ENCODE measurements at places on chromosomes 1 and 21.

DNA sequence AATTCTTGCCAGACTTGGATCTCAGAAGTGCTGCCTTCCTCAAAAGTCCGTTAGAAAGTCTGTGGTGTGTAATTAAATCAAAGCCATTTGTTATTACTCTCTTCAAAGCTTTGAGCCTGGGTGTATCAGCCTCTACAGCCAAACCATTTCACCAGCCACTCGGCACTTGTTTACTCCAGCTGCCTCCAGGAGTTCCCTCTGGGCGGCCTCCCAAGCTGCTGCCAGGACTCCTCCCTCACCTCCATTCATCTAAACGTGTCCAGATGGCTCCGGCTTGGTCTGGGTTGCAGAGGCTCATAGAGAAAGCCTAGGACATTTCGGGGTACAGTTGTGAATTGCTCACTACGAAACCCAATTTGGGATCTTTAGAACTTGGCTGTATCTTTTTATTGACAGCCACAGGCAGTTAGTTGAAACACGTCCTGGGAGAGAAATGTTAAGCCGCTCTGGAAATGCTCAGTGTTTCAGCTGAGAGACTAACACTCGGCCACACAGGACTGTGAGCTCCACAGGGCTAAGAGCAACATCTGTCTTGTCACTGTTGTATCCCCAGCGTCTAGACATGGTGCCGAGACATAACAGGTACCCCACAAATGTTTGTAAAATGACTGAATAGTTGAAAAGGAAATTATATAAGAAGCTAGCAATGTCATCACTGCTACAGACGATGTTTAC lies 116.9 kb upstream of the NGF start:
- no peak for DNase-seq

GRCh38 chr21:44972301-44972814 lies 32.5 kb downstream of the SLX9 start:
- no peak for DNase-seq

DNA sequence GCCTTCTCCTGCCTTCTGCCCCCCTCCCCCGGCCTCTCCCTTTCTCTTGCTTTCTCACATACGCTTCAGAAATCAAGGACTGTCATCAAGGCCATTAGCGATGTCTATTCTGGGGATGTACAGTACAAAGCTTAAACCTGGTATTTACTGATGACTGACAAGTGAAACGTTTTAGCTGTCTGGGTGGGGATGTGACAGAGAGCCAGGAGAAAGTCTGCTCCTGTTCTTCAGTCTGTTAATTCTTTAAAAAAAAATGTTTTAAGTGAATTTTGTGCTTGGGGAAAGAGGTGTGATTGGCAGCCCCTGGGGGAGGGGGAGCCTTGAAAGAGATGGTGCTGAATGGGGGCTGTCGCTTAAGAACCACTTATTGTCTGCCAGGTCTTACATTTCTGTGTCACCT lies 283.0 kb upstream of the PLXNA2 start:
- no peak for DNase-seq

- no peak for DNase-seq
Measured at GRCh38 chr1:105337420-105337819, 1587.7 kb downstream of the AMY1C start.

DNA sequence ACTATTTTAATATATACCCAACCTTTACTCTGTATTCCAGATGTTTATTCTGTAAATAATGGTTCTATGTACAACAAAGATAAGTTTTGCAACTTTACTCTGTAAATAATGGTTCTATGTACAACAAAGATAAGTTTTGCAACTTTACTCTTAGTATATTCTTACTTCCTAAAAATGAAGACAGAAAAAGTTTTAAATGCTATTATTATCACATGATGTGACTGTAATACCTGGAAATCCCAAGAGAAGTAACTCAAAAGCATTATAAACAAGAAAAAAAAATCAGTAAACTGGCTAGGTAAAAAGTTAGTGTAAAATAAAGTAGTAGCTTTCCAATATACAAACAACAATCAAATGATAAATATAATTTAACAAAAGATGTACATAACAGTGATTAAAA lies 18.5 kb upstream of the EXO1 start:
- no peak for DNase-seq

DNA sequence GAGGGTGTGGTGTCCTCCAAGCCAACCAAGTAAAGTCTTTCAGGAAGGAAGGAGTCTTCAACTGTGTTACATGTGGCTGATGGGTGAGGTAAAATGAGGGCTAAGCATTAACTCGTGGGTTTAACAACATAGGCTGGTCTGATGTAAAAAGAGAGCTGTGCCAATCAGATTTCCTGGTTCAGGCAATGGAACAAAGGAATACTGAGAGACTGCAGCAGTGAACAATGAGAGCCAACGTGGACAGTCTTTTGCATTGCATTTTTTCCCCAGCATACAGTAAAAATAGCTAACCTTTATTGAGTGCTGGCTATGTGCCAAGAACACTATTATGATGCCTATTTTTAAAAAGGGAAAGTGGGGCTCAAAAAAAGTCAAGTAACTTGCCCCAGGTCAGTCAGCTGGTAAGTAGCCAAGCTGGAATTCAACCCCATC lies 31.1 kb downstream of the DLGAP3 start:
- no peak for DNase-seq

DNA sequence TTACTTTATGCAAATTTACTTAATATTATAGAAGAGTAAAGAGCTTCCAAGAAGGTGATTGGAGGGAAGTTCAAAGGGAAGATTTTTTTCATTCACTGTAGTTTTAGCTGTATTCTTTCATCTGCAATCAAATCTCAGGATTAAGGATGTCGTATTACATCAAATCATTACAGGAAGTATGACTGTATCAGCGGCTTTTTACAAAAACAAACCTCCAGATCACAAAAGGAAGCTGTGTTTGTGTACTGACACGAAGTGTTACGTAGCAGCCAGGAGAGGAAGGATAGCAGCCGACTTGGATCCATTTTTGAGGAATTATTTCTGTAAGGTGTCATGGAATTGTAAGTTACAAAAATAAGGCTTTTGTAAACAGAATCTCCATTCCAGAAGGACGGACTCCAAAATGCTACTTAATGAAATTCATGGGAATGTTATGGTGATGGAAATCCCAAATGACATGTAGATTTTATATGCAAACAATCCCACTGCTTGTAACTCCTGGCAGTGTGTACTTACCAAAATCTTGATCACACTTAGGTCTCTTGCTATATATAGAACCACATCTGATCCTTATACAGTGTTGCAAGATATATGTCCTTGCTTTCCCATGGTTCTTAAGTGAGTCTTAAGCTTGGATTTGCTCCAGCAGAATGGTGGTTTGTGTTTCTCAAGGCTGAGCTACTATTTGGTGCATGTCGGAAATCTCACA lies 49.8 kb downstream of the KCNJ15 start:
- DNase-seq: no peak

DNA sequence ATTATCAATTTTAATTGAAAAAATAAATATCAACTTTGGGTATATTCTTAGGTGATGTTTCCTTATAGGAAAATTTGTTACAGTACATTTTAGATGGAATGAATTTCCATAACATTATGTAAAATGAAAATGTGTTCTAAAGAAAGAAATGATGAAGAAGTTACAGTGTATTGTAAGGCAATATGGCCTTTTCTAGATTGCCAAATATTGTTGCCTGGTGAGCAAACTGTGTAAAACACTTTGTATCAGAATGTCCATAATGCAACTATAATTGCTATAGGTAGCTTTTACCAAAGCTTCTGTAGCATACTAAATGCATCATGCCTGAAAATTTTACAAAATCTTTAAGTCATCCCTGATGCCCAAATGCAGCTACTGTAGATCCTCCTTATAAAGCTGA lies 285.0 kb downstream of the LRRC7 start:
- DNase-seq: no peak

DNA sequence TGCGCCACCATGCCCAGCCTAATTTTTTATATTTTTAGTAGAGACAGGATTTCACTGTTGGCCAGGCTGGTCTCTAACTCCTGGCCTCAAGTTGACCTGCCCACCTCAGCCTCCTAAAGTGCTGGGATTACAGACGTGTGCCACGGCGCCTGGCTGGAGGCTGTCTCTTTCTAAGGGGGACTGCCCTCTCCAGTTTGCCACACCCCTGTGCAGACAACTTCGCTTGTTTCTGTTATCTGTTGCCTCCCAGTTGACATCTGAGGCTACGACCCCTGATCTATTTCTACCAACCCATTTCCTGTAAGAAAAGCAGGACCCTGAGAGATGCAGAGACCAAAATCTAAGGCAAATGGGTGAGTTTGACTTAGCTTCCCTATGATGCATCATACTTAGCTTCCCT lies 24.0 kb upstream of the VASH2 start:
- DNase-seq: no peak

DNA sequence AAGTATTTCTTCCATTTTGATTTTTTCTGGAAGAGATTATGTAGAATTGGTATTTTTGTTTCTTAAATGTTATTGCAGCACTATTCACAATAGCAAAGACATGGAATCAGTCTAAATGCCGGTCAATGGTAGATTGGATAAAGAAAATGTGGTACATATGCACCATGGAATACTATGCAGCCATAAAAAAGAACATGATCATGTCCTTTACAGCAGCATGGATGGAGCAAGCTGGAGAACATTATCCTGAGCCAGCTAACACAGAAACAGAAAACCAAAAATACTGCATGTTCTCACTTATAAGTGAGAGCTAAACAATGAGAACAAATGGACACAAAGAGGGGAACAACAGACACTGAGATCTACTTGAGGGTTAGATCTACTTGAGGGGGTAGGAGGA lies 5.4 kb downstream of the FGGY start:
- DNase-seq: no peak

- DNase-seq: no peak
Measured at GRCh38 chr21:43779660-43780059, 3.6 kb upstream of the CSTB start.

GRCh38 chr1:109133002-109133706 lies 19.2 kb downstream of the ELAPOR1 start:
- DNase-seq: no peak

GRCh38 chr21:28402616-28402989 lies 590.1 kb downstream of the LTN1 start:
- no peak for DNase-seq

DNA sequence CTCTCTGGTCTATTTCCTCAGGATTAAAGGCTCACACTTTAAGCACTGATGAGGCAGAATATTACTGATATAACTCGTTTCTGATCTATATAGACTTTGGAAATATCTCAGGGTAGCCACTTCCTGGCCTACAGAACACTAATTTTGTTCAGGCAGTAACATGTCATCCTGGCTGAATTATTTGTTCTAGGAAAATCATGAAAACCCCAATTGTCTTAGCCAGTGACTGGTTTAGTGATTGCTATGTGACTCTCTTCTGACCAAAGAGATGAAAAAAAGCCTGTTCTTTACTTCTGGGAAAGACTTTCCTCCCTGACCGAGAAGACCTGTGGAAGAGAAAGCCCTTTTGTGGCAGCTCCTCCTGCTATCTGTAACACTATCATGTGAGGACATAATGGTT lies 453.7 kb downstream of the SETD4 start:
- DNase-seq: no peak

DNA sequence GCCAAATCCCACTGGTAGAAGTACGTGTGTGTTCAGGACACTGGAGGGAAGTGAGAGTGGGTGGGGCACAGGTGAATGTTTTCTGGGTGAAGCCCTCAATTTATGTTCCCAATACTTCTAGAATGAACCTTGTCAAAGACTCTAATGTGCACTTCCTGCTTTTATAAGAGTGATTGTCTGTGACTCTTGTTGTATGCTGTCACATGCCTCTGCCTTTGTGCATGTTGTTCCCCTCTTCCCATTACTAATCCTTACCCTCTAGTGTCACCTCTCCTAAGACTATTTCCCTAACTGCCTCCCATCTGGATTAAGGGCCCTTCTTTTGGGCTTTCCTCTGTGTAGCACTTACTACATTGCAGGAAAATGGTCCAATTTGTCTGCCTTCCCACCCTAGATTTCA lies 2.5 kb upstream of the LINGO4 start:
- DNase-seq: no peak

DNA sequence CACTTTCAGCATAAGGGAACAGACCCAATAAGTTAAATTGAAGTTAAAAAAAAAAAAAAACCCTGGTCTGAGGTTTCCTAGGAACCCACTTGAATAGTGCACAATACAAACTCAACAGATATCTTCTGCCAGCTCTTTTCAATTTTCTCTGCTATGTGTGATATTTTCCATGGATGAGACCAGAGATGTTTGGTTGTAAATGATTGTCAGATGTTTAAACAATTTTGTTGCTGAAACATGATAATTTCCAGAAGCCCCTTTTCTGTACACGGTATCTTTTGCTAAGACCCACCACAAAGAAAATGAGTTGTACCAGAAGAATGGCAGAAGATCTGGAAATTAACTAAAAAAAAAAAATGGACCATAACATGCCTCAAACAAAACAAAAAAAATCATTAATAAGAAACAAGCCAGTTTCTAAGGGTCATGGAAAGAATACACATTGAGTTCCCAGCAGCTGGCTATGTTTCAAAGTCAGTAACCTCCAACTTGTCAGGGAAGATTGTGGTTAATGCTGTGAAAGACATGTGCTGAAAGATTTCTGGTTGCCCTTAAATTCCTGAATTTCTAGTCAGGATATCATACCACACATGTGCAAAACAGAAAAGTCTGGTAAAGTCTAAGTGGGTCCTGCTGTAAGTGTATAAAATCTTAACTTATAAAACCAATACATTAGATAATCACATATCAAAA lies 35.6 kb upstream of the MGST3 start:
- no peak for DNase-seq

DNA sequence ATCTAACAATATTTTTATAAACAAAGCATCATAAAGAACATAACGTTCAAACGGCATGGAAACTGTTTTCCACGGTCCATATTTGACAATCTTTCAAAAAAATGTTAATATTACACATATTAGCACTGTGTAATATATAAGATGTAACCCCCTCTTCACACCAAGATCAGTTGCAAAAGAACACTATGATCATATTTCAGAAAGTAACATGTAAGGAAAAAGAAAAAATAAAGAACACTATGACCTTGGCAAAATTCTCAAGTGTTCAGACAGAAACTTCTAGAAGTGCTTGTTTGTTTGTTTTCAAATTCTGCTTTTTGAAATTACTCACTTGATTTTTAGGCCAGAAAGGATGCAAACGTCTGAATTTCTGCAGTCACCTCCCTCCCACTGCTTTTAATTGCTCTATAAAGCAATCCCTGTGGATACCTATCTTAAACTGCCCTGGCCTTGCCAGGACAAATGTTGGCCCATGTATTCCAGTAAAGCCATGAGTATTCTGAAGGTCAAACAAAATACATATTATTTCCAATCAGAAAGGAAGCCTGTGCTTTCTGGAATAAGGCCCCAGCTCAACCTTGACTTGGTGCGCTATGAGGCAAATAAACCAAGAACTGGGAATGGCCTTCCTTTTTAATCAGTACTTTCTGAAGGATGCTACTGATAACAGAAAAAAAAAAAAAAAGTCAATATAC lies 68.6 kb downstream of the TGFBR3 start:
- no peak for DNase-seq

DNA sequence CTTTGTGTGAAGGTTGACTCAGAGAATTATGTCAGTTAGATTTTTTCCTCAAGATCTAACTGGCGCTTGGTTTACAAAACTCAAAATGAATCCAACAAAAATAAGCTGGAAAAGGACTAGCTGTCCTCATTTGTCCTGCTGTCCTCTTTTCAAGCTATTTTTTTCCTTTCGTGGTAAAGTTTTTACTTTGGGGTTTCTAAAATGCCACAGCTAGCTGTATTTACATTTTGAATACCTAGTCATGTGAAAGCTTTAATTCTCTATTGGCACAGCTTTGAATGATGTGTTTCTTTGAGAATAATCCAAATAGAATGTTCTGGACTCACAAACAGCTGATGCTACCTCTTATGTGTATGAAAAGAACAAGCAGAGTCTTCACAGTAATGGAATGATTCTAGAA lies 673.6 kb upstream of the NR5A2 start:
- DNase-seq: no peak

GRCh38 chr1:109721042-109721441 lies 9.0 kb downstream of the GSTM5 start:
- no peak for DNase-seq
